ENCODE measurements at places on chromosomes 12 and 14. TPM values are rescaled to one million over a fixed set of nuclear protein-coding genes. Genes with fewer than 3 reads are reported as not detected.
A peak's percentile ranks its signal among the peaks of the same experiment; 100 is the strongest.

Gene GZMH
- total RNA-seq = not detected

Gene STAT6
- total RNA-seq = 29.4 TPM

Gene MYF6
- total RNA-seq = not detected

GRCh38 chr14:78788467-78789360, 618.5 kb downstream of the NRXN3 start:
- no peak for DNase-seq

Gene HOXC9
- total RNA-seq = 5.9 TPM

Gene COCH
- total RNA-seq = 0.12 TPM

- peak; percentile 77 for DNase-seq
Observed at GRCh38 chr14:49946320-49947141, 53.6 kb downstream of the ARF6 start.

Gene SIX4
- total RNA-seq = 4.1 TPM

Gene TIMM9
- 60.9 TPM for total RNA-seq

- peak; percentile 14 for DNase-seq
Observed at GRCh38 chr14:63493246-63493645, 49.9 kb downstream of the PPP2R5E start.

DNA sequence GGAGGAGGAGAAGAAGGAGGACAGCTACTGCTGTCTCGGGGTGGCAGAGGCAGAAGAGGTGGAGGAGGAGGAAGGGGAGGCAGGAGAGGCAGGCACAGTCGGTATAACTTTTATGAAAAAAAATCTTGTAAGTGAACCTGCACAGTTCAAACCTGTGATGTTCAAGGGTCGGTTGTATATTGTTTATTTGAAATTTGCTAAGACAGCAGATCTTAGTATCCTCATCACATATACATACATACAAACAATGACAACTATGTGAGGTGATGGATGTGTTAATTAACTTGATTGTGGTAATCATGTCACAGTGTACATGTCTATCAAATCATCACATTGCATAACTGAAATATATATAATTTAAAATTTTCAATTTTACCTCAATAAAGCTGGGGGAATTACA, 19.0 kb downstream of the ACTN1 start:
- no peak for DNase-seq

DNA sequence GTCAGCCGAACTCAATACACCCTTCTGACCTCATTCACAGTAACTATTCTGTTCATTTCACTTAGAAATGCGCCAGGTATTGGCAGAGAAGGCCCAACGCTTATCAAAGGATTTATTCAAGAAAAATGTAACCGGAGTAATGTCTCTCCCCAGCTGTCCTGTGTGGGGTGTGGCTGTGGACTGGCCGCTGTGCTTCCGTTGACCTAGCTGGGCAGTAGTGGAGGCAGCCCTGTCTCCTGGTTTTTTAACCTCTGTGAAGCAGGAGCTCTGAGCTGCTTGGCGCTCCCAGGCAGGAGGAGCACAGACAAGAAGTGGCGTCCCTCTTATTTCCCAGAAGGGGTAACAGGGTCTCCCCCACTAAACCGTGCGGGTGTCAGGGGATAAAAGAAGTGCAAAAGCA, 85.2 kb downstream of the ESR2 start:
- no peak for DNase-seq

DNA sequence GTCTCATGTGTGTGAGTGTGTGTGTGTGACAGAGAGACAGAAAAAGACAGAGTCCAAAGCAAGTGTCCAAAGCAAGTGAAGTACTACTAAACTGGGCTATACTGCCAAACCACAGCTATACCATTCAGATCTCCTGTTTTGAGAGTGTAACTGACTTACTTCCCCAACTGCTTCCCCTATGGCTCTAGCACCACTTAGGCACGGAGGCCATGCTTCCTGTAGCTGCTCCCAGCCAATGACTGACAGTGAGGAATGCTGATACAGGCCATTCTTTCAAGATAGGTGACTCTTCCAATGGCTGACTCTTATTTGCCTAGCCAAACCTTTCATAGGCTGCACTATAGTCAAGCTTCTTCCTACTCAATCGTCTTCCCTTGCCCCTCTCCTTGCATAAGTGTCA, 393.2 kb downstream of the BCAT1 start:
- no peak for DNase-seq

DNA sequence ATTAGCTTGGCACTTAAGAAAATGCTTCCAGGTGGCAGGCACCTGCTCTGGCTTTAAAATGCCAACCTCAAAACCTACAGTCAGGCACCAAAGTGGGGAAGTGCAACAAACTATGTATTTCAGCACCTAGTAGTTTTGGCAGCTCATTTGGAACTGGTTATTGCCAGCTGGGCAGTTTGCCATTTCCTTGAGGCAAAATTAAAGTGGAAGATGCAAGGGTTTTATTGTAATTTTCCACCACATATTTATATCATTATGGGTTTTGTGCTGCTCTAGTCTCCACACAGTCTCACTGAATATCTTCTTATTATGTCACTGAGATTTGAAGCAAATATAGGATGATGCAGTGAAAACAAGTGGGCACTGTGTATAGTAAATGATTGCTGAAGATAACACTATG, 117.0 kb downstream of the PRKD1 start:
- DNase-seq = peak; percentile 66

- no peak for DNase-seq
Observed at GRCh38 chr14:88505621-88506020, 49.2 kb downstream of the PTPN21 start.

GRCh38 chr12:106900554-106900953, 55.2 kb upstream of the TMEM263 start:
- no peak for DNase-seq

Gene IL31
- not detected for total RNA-seq

Gene DYRK4
- 50.6 TPM for total RNA-seq

- no peak for DNase-seq
Observed at GRCh38 chr12:92446083-92446460, 256.7 kb upstream of the PLEKHG7 start.

DNA sequence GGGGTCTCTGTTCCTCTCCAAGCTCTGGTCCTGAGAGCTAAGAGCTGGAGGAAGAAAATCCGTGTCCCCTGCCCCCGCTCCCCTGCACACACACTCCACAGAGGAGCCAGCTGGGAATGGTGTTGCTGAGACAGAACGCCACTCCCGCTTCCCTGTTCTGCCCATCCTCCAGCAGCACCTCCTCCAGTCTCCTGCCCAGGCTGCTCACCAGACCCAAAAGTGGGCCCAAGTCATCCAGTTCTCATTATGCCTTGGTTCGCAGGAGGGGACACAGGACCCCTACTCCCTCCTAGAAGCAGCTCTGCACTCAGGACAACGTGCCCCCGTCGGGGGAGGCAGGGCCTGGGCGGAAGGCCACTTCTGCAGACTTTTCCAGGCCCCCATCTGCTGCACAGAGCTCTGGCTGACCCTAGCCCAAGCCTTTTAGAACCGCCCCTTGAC, 830 bp upstream of the TRMT61A start:
- no peak for DNase-seq

Measured in RPMI7951 (cell line).